ENCODE measurements at places on chromosomes 13 and 19.

- no peak for DNase-seq
These were observed 17.2 kb downstream of the FRY start for GRCh38 chr13:32048816-32049215.

DNA sequence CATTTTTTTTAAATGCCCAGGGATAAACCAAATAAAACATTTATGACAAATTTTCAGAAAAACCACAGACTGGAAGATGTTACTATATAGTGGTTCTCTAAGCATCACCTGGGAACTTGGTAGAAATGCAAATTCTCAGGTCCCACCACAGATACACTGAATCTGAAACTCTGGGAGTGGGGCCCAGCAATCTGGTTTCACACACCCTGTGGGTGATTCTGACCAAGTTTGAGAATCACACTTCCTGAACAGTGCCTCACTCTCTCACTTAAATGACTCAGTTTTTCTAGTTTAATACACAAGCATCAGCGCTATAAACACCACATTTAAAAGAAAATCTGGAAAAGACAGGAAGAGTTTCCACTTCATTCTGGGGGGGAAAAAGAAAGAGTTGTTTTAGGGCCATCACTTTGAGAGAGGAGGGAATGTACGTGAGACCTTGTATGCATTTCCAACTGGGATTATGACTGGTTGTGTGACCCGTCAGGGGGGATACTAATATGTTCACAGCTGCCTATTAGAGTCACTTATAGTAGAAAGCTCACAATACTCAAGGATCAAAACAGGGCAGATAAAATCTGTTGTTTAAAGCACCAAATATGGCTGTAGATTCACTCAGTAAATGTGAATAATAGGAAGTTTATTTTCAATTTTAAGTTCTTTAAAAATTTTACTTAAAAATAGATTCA is 567.7 kb downstream of the GPC6 start:
- no peak for DNase-seq

DNA sequence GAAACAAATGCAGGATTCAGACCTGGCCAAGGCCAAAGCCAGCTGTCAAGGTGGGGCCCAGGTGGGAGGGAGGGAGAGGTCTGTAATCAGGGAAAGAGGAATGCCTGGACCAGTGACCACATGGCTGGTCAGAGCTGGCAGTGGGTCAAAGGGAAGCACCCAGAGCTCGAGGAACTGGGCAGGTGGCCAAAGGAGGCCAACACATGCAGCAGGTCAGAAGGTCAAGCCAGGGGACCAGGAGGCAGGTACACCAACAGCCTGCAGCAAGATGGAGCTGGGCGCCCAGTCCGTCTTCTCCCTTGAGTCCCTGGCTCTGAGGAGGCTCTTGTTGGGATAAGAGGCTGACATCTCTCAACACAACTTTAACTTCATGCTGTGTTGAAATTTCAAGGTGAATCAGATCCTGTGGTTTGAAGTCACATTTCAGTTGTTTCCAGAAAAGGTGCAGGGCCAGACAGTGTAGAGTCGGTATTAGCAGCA is 17.1 kb downstream of the GPATCH1 start:
- DNase-seq: no peak

- no peak for DNase-seq
These were observed 5.3 kb downstream of the KCNN1 start for GRCh38 chr19:17972230-17972629.
